ENCODE measurements at places on chromosomes 4 and X.

DNA sequence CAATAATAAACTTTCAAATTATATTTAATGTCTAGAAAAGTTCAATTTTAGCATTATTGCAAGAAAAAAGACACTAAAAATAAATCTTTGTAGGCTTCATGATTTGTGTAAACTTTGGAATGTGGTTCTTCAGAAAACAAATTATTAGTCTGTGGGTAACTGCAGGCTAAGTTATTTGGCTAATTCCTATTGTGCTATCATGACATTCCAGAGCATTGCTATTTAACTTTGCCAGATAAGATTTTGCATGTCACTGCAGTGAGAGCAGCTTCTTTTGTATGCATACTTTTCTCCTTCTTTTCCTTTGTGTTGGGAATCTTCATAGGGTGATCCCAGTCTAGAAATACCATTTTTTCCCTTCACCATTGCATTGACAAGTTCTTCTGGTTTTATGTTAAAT is 130.0 kb downstream of the AWAT2 start:
- DNase-seq = no peak

- DNase-seq = no peak
Measured at GRCh38 chr4:138092060-138092459, 150.1 kb downstream of the SLC7A11 start.

DNA sequence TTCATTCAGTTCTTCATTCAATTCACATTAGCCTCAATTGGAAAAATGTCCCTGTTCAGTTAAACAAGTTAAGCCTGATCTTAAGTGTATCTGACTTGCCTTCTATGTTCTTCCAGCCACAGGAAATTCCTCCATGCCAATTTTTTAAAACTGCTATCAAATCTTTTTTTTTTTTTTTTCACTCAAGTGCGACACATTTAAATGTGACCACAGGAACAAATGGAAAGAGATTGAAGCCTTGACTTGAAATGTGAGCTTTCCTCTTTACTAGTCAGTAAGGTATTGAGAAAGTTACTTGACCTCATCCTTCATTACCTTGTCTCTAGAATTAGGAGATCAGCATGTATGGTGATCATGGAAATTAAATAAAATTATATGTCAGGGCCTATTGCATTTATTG is 165.1 kb downstream of the SLIT2 start:
- DNase-seq = no peak

DNA sequence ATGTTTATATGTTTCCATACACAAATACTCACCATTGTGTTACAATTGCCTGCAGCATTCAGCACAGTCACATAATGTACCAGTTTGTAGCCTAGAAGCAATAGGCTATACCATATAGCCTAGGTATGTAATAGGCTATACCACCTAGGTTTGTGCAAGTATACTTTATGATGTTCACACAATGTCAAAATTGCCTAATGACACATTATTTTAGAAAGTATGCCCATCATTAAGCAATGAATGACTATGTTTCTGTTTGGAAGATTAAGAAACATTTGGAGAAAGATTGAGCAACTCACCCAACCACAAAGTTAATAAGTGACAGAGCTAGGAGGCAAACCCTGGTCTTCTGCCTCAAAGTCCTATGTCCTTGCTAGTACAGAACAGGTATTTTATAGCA is 96.8 kb upstream of the GRIA3 start:
- DNase-seq = no peak

DNA sequence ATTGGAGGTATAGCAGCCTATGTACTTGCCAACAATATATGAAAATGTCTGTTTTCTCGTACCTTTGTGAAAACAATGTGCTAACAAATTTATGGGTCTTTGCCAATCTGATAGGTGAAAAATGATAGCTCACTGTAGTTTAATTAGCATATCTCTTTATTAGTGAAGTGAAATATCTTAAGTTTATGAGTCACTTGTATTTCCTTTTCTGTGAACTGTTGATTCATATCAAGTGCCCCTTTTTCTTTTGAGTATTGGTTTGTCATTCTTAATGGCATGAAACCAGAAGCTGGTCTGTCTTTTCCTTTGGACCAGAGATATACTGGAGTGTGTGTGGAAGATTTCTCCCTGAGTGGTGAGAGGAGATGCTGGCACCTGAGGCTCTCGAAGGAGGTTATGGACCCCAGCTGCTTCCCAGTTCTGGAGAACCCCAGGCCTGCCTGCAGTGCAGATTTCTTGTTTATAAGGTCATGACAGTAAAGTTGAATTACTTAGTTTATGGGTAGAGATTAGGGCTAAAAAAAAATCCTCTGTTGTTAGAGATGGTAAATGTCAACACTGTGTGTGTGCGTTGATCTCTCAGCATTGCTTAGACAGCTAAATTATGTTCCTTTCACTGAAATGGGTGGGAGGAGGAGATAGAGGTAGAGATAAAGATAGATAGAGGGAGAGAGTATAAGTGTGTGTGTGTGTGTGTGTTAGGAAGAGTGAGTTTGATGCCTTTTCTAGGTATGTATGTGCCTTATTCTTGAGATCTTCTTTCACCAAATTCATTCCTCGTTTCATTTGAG is 89.9 kb downstream of the REPS2 start:
- no peak for DNase-seq

DNA sequence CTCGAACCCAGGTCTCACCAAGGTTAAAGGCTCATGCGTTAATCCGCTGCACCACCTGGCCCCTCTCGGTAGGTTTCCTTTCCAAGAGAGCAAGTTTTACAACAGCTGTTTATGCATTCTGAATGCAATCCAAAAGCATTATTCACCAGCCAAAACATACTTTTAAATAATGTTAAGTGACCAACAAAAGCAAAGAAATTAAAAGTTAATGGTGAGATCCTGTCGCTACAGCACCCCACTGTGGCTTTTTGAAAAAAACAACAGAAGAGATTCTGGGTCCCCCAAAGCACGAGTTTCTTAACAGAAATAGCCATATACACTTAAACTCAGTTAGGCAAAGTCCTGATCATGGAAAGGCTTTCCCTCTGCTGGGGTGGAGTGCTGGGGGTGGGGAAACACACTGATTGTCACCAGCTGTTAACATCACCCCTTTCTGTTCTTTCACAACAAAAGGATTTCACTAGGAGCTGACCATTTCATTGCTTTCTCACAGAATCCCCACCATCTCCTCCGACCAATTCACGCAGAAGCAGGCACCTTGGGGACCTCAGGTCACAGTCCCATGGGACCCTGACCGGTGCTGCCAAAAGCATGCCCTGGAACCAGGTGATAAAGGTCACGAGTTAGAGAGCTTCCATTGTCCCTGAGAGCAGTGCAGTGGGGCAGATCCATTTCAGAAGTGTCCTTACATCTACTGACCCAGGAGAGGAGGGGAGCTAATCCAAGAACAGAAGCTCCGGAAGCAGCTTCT is 51.2 kb downstream of the ZNF827 start:
- no peak for DNase-seq

DNA sequence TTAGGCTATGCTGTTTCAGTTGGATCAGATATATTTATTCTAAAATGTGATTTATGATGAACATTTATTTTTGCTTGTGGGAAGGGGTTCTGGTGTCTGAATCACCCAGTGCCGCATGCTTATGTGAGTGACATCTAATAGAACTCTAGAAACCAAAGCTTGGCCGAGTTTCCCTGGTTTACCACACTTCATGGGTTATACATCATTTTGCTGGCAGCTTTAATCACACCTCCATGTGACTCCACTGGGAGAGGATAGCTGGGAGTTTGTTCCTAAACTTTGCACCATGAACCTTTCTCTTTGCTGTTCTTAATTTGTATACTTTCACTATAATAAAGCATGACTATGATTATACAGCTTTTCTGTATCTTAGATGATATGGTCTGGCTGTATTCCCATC is 382.9 kb downstream of the INPP4B start:
- DNase-seq = no peak

DNA sequence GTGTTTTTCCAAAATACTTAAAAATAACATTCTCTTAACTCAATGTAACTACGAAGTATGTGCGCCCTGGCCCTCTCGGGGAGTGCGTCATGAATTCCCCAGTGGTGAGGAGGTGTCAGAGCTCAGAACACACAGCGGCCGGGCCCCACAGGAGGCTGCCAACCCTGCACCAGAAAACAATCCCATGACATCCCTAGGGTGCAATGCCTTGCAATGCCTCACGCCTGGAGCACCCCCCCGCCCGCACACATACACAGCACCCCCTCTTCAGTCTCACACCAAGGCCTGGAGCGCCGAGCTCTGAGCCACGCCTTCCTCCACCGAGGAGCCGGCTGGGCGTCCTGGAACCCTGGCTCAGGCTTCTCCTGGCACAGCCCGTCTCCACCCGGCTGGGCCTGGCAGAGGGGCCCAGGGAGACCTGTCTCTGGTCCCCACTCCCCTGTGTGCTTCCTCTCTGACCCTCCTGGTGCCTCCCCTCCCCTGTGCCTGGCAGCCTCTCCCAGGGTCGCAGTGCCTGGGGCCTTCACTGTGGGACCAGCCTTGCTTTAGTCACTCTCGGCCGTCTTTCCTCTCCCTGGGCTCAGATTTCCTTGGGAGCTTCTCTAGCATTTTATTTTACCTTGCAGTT is 108.2 kb upstream of the ADRA2C start:
- no peak for DNase-seq

- DNase-seq = no peak
Measured at GRCh38 chr4:57043347-57044251, 64.9 kb downstream of the POLR2B start.

DNA sequence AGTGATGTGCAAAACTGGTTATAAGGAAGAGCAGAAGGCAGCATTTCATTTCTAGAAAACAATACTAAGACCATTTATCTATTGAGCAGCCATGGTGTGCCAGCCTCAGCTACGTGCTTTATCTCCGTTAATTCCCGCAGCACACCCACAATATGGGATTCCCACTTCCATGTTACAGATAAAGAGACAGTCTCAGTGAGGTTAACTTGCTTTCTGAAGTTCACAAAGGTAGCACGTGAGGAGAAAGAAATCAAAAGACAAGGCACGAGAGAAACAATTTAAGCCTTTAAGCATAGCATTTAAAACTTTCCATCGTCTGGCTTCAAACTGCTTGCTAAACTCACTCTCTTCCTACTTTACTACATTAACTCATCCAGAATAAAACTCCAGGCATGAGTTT is 8.0 kb upstream of the RPL34 start:
- no peak for DNase-seq

DNA sequence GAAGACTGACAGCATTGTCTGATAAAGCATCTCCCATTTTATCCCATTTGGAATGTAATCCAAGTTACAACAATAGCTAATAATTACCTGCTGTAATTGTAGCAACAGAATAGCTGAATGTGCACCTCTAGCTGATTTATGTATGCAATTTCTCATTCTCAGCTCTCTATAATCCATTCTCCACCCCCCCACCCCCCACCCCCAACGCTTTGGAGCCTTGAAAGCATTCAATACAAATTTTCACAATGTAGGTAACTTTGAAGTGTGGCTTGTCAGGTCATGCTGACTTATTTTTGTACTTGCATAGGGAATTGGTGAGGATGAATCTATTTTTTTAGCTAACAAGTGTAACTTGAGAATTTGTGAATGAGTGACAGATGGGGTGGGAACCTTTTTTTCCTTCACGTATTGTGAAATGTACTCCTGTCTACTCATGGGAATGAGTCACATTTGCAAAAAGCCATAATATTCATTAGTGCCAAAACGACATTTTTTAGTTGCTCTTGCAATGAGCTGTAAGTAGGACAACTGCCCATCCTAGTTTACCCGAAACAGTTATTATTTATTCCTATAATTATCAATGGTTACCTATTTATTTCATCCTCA is 159.3 kb downstream of the PALLD start:
- no peak for DNase-seq

GRCh38 chr4:66275411-66276038 is 605.2 kb upstream of the EPHA5 start:
- no peak for DNase-seq

- no peak for DNase-seq
Measured at GRCh38 chr4:7333801-7334421, 100.8 kb downstream of the PSAPL1 start.

DNA sequence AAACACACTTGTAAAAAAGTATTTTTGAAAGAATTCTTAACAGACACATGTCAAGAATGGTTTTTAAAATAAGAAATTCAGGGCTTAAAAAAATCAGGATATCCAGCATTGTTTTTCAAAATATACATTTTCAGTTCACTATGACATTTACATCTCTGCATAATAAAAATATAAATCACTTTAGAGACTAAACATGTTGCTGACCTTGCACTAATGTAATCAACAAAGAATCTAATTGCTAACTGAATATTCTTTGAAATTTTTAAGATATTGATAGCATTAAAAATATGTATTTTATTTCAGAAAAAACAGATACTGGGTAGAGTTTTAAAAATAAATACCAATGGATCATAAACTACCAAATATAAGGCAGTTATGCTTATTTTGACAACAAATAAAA is 26.4 kb downstream of the RPS6KA6 start:
- no peak for DNase-seq

- DNase-seq = peak; percentile 6
Measured at GRCh38 chrX:24498181-24498580, 33.1 kb downstream of the PDK3 start.

Measured in activated CD8-positive, alpha-beta memory T cell treated with anti-CD3 and anti-CD28 coated beads for 4 hours (primary cell).